ENCODE measurements at places on chromosomes 12 and 14. TPM values are rescaled to one million over a fixed set of nuclear protein-coding genes. Genes with fewer than 3 reads are reported as not detected.

GRCh38 chr14:91770185-91770584, 38.3 kb upstream of the CATSPERB start:
- DNase-seq: no peak

DNA sequence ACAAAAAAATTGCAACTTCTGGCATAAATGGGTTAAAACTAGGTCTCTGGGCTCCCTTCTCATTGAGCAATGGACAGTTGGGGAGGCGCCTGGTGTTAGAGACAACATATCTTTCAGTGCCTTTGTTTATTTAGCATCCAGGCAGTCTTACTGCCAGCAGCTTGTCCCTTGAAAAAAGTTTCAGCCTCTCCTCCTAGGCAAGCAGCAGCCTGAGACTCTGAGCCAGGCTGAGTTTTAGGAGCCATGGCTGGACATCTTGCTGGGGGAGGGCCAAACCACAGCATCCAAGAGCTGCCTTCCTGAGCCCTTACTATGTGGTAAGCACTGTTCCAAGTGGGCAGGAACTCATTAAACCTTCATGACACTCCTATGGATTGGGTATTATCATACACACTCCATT, 10.1 kb upstream of the JDP2 start:
- peak; percentile 89 for DNase-seq

The AQP6 gene
- 1.8 TPM for total RNA-seq

The C3AR1 gene
- total RNA-seq: not detected

The DPPA3 gene
- not detected for total RNA-seq
